ENCODE measurements at places on chromosomes 3 and 15.

DNA sequence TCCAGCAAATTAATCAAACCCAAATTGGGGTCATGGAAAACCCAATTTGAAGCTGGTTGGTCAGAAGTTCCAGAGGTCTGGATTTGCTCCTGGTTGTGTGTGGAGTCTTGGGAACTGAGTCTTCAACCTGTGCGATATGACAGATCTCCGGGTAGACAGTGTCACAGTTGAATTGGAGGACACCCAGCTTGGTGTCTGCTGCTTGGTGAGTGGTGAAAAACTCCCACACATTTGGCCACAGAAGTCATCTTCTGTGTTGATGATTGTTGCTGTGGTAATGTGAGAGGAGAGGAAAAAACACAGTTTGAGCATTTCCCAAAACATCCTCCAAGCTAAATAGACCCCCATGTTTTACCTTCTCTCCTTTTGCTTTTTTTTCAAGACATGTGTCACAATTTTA is 218.1 kb downstream of the TP63 start:
- no peak for DNase-seq

- peak; percentile 82 for DNase-seq
These were observed 314.5 kb downstream of the TIGIT start for GRCh38 chr3:114608293-114608692.

DNA sequence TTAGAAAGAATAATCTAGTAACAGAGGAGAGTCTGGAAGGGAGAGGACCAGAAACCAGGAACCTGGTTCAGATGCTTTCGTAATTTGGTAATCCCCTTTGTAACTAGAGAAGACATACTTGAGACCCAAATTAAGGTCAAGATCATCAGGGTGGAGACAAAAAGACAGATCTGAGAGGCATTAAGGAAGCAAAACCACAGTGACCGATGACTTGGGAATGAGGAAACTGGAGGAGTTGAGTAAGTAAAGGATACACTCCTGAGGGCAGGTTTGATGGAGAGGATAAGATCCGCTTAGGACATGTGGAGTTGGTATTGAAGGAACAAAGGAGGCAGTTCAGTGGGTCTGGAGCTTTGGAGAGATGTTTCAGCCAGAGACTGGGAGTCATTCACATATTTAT is 23.6 kb upstream of the BCL2A1 start:
- DNase-seq = no peak

- no peak for DNase-seq
These were observed 71.3 kb downstream of the RASA2 start for GRCh38 chr3:141557961-141558706.

GRCh38 chr3:3776607-3777006 is 22.6 kb upstream of the LRRN1 start:
- DNase-seq = no peak

DNA sequence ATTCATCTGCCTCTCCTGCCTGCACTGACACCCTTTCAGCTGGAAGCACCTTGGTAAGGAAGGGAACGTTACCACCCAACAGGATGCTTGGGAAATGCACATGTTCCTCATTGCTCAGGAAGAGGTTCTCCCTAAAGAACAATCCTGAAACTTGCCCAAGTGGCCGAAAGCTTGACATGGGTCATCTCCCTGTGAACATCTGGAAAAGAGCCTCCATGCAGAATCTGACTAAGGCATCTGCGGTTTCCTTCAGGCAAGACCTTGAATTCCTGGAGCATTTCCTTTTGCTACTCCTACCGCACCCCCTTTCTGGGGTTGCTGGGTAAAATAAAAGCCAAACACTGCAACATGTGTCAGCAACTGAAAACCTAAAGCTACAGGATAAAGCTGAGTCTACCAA is 68.7 kb upstream of the SNRK start:
- DNase-seq = no peak

DNA sequence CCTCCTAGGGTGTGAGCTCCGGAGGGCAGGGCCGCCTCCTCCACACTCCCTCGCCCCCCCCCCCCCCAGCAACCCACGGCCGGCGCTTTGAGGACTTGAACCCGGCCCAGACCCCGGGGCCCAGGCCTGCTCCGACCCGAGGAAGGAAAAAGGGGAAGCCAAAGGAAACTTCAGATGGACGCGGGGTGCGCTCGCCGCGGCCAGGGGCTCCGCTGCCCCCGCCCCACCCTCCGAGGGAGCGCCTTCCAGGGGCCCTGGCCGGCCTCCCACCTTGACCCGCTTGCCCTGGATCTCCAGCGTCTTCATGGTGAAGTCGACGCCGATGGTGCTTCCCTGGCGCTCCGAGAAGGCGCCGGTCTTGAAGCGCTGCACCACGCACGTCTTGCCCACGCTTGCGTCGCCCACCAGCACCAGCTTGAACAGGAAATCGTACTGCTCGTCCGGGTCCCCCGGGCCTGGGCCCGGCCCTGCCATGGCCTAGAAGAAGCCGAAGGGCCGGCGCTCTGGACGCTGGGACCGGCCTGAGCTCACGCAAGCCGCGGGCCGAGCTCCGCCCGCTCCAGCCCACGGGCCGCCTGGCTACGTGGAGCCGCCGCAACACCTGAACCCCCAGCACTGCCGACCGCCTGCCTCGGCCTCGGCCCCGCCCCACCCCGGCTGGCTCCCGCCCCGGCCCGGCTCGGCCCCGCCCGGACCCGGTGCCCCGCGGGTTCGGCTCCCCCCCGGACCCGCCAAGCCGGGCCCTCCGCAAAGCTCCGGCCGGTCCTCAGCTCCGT is 400 bp downstream of the RAB43 start:
- no peak for DNase-seq

GRCh38 chr3:165526367-165526766 is 310.9 kb downstream of the BCHE start:
- DNase-seq = no peak

- DNase-seq = no peak
These were observed 283.1 kb downstream of the FGF12 start for GRCh38 chr3:192444096-192444790.

DNA sequence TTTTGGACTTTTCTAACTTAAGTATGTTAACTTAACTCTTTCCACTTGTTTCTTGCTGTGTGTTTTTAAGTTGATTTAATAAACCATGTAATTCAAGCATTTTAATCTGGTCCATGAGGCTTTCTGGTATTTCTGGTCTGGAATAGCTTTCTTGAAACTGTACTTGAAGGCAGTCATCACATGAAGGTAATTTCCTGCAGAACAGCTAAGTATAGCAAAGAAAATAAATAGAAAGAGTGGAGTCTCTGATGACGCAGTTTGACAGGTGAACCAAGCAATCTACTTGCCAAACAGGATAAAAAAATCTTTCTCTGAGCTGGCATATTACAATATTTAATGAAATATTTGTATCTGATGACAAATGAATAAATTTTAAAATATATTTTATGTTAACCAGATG is 74.9 kb downstream of the BTLA start:
- no peak for DNase-seq

- peak; percentile 19 for DNase-seq
These were observed 168.1 kb upstream of the CD96 start for GRCh38 chr3:111373861-111374260.

- no peak for DNase-seq
These were observed 169.7 kb downstream of the ANXA2 start for GRCh38 chr15:60228101-60228500.

DNA sequence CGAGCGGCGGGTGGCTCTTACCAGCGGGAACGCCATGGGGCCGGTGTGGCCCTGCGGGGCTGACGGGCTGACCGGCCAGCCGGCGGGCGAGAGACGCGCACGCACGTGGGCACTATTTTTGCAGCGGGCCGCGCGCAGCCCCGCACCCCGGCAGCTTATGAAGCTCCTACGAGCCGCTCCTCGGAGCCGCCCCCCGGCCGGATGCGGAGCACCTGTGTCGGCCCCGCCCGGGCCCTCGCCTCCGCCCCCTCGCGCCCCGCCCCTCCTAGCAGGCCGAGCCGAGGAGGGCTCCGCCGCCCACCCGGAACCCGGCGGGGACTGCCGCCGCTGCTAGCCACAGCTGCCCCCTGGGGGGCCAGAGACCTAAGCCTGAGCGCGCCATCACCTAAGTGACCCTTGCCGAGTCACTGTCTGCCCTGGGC is 683 bp upstream of the CPEB1 start:
- DNase-seq = no peak

DNA sequence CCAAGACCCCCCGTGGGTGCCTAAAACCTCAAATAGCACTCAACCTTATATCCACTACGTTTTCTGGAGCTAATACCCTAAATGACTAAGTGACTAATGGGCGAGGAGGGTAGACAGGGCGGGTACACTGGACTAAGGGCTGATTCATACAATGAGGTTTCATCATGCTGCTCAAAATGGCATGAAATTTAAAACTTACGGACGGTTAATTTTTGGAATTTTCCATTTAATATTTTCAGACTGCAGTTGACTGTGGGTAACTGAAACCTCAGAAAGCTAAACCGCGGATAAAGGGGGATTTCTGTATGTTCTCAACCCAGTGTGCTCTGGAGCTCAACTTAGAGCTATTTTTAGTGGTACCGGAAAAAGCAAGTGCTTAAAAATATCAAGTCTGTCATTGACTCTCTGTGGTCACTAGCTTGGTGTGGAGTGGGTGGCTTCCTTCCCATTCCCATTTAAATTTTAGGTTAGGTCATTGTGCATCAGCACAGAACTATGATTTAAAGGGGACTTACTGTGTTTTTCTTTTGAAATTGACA is 72.9 kb downstream of the LRRC28 start:
- DNase-seq = peak; percentile 87

DNA sequence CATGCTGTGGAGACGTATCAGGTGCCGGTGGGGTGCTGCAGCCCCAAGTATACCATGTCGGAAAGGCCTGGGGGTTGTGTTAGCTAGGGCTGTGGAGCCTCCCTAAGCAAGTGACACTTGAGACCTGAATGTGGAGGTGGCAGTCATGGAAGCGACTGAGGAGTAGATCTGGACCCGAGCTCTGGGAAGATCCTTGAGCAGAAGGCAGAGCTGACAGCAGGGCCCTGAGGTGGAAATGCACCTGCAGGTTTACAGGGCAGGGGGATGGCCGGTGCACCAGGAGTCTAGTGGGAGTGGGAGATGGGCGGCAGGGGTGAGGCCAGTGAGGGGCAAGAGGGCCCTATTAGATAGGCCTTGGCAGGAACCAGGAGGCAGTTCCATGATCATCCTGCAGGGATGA is 91.8 kb upstream of the PLXNA1 start:
- no peak for DNase-seq

GRCh38 chr3:24069045-24069444 is 124.0 kb downstream of the NR1D2 start:
- DNase-seq = no peak

Measured in HS-27A (cell line).